ENCODE measurements at places on chromosomes 11 and 22. TPM values are rescaled to one million over a fixed set of nuclear protein-coding genes. Genes with fewer than 3 reads are reported as not detected.

GRCh38 chr11:37612146-37612545, 1014.1 kb upstream of the RAG2 start:
- DNase-seq, result no peak

- DNase-seq, result peak; percentile 29
Observed at GRCh38 chr11:118572981-118573550, 857 bp downstream of the ARCN1 start.

GRCh38 chr22:27801616-27802345, at the start of gene MN1:
TSS of gene MN1 (minus strand) at chr22:27801756. CDS start at chr22:27800543, 1,213 bp downstream.
- peak; percentile 42 for DNase-seq

GRCh38 chr22:29842740-29843139, 4.7 kb upstream of the ASCC2 start:
- no peak for DNase-seq

Gene RAB1B
- 212 TPM for total RNA-seq

- no peak for DNase-seq
Observed at GRCh38 chr11:108501396-108501795, 3.2 kb upstream of the POGLUT3 start.

Gene DHCR7
- total RNA-seq, result 75.3 TPM

- no peak for DNase-seq
Observed at GRCh38 chr11:122516686-122517085, 138.8 kb upstream of the UBASH3B start.
